ENCODE measurements at places on chromosomes 5 and 9.

GRCh38 chr9:106717686-106718085, 145.3 kb upstream of the ZNF462 start:
- no peak for DNase-seq

- no peak for DNase-seq
These were observed 10.9 kb upstream of the PCDHB1 start for GRCh38 chr5:141040093-141040770.

DNA sequence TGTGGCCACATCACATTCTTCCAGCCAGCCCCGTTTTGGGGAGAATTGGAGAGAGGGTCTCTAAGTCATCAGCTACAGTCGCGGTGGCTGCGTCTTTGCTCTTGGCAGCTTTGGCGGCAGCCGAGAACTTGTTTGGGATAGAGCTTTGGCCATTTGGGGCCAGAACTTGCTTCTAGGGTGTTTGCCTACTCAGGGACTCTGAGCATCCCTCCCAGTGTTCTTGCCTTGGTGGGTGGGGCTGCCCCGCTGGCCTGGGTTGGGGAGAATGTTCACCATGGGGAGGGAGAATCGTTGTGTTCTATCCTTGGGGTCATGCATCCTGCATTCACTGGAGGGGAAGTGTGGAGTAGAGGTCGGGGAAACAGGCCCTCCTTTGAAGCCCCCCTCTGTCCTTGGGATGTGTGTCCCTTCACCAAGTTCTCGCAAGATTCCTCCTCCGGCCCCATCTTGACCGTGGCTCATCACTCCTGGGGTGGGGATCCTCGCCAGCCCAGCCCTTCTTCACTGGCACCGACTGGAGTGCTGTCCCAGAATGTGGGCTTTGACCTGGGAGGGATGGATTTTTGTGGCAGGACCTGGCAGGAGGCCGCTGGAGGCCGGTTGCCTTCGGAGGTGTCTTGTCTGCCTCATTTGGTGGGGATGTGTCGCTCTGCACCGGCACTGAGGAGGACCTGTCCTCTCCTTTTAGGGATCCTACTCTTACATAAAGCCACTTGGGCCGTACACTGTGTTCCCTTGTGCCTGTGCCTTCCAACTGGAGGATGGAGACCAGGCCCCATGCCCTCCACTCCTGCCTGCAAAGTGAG, 3.5 kb downstream of the PHF2 start:
- DNase-seq, result no peak

DNA sequence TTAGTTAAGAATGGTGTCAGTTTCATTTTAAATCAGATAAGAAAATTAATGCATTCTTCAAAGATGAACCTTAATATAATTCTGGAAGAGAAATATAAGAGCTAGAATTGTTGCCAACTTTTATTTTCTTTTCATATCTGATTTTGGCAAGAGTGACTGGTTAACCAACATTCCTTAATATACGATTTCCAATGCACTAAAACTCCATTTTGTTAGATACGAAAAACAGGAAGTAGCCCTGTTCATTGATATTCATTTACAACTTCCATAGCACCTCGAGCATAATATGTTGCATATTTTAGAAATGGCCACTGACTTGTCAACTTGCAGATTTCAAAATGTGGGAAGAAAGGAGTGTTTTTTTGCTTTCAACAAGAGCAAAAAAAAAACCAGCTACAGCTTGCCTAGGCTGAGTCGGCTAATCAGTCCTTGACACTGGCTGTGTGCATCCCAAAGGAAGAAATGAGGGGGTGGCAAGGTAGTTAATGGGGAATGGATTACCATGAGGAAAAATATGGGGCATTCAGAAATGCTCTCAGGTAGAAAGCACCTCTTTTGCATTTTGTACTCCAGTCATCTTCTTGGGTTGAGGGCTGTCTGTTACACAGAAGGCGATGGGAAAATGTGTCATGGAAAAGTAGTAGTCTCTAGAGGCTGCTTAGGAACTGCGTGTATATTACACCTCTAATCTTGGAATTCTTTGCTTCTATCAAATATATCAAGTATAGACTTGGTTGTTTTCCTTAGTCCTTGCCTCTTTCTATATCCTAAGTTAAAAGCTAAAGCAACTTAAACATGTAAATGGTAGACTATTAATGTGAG, 3.9 kb downstream of the MAP3K1 start:
- DNase-seq, result no peak
